ENCODE measurements at places on chromosomes 3 and 15.

DNA sequence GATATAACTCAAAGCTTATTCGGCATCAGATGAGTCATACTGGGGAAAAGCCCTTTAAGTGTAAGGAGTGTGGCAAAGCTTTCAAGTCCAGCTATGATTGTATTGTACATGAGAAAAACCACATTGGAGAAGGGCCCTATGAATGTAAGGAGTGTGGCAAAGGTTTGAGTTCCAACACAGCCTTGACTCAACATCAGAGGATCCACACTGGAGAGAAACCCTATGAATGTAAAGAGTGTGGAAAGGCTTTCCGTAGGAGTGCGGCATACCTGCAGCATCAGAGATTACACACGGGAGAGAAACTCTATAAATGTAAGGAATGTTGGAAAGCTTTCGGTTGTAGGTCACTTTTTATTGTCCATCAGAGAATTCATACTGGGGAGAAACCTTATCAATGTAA lies 7.5 kb downstream of the ZNF621 start:
- no peak for DNase-seq

GRCh38 chr3:144821583-144821982 lies 850.0 kb downstream of the DIPK2A start:
- no peak for DNase-seq

DNA sequence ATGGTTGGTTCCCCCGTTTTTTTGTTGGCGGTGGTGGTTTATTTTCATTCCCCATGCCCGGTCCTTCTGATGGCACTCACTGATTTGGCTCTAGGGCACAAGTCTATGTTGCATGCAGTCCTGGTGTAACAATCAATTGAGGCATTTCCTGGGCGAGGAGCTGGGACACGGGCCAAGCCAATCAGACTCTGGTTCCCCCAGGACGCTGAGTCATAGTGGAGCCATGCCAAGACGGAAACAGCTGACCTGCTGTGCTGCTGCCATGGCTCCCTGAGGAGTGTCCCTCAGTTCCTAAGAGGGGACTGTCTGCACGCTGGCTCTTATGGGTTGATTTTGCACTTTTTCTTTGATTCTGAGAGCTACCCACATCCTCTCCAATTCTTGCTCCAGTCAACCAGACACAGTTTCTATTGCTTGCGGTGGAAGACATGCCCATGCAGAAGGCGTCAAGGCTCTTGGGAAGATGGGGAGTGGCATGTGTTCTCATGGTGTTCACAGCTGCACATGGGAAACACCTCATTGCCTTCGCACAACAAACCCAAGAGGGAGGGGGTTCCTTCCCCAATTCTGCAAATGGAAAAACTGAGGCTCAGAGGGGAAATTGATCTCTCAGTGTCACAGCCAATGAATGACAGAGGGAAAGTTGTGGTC lies 28.3 kb upstream of the ALDH1L1 start:
- peak; percentile 27 for DNase-seq

GRCh38 chr3:127768346-127769008 lies 53.8 kb downstream of the MGLL start:
- peak; percentile 70 for DNase-seq

GRCh38 chr15:38285456-38285855 lies 32.8 kb downstream of the SPRED1 start:
- no peak for DNase-seq

DNA sequence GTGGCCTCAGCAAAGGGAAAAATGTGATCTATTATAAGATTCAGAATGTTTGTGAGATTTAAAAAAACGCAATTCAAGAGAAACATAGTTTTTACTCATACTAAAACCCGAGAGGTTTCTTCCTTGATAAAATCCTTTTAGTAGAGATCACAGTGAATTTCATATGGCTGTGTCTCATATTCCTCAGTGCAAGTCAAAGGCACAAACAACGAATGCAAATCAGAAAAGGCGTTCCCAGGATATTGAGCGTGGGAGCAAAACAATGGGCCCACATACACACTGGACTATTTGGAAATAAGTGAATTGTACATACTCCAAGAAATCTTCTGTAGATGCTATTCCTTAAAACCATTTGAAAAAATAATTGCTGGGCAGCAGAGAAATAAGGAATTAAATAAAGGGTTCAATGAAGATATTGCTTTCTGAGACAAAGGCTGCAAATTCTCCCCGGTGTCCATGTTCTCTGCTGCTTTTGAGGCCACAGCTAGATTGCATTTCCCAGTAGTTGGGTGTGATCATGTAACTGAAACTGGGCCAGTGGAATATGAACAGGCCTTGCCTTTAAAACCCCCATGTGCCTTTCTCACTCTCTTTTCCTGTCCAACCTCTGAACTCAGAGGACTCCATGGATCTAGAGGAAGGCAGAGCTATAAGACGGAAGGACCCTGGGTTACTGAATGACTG lies 144.6 kb upstream of the TBL1XR1 start:
- DNase-seq: no peak

GRCh38 chr3:66809595-66809958 lies 188.5 kb upstream of the KBTBD8 start:
- peak; percentile 10 for DNase-seq

DNA sequence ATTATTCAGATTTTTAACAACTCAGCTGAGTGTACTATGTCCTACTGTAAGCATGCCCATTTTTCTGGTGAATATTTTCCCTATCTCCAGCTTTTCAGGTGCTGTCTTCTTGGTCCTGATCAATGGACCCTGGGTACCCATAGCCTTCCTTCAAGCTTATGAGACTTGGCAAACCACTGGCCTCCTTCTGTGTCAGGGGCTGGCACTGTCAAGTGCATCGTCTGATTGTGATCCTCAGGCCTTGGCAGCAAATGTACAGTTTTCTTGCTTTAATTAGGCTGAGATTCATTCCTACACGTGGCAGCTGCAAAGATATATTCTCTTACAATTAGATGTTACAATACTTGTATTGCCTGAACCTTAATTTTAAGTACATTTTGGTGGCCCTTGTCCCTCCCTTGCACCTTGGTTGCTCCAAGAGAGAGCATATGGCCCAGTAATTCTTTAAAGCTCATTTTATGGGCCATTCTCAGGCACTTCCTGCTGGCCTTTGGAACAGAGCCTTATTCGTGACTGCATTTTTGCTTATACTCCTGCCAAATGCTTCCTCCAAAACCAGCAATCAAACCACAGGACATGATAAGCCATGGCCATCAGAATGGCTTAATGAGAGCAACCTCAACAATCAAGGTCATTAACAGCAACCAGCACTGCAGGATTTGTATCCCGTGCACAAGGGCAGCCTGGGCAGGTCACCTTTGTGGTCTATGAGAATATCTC lies 179.9 kb downstream of the CNTN6 start:
- DNase-seq: no peak

- DNase-seq: peak; percentile 53
Measured at GRCh38 chr3:112531358-112531781, 30.4 kb downstream of the ATG3 start.

DNA sequence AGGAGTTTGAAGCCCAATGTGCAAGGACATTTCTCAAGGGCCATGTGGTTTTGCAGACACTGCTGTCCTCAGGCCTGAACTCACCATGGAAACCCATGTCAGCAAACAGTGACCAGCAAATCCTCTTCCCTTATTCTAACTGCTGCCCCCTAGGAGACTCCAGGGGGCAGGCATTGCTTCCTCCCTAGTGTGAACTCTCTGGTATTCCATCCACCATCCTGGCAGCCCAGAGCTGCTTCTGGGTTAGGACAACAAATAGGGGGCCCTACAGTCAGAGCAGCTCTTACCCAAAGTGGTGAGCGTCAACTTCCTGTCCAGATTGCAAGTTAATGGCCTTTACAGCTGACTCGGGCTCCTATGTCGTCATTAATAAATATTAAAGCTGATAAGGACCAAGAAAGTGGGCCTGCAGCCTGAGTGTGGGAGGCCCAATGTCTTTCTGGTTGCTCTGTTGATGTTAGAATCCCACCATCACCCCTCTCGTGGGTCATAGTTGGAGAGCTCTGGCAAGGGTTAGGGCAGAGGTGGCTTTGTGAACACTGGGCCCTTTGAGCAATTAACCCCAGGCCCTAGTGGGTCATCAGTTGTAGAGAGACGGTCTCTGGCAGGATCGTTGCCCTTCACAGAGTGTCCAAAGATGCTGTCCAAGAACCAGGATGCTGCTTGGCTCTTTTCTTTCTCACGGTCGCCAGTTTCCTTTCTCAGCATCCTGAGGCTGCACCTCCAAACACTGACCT lies 41.5 kb downstream of the TGM4 start:
- DNase-seq: no peak

- no peak for DNase-seq
Measured at GRCh38 chr15:60779718-60780503, 301.0 kb upstream of the ICE2 start.

All from endothelial cell of umbilical vein (primary cell).